ENCODE measurements at places on chromosomes 13 and 19.

- DNase-seq: no peak
These were observed 17.7 kb upstream of the POU4F1 start for GRCh38 chr13:78620936-78621470.

DNA sequence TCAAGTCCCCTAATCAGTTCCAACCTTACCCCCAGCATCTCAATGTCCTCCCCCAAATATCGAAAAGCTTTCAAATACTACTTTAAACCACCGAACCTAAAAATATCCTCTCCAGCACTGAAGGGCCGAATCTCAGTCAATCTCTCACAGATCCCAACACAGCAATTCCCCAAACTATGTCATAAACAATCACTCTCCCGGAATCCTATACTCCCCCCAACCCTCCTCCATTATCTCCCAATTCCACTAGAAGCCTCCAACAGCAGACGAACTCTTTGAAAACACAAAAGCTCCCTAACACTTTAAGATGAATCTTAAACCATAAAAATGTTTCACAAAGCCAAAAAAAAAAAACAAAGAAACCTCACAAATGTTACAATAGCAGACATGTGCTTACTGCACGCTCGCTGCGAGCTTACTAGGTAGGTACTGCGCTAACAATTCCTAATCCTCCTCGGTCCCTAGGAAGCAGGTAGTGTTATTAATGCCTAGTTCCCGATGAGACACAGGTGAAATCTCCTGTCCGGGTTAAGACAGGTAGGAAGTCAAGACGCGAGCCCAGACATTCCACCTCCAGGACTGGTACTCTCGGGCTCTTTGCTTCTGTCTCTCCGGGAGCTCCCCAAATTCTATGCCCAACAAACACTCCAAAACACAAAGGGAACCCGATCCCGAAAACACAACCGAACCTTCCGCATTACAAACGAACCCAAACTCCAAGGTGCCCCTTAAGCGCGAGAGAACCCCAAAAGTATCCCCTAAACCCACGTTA is 14.2 kb downstream of the FBXO46 start:
- DNase-seq: no peak

GRCh38 chr19:38851622-38852230 is 1.9 kb upstream of the HNRNPL start:
- DNase-seq: peak; percentile 75

- no peak for DNase-seq
These were observed 11.9 kb upstream of the TPTE2 start for GRCh38 chr13:19573120-19573716.

DNA sequence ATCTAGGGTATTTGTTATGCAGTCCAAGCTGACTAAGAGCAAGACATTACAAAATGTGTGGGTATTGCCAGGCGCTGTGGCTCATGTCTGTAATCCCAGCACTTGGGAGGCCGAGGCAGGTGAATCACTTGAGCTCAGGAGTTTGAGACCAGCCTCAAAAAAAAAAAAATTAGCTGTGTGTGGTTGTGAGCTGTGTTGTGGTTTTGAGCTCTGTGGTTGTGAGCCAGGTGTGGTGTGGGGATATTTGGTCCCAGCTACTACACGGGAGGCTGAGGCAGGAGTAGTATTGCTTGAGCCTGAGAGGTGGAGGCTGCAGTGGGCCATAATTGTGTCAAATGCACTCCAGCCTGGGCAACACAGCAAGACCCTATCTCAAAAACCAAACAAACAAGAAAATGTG is 5.6 kb upstream of the KEAP1 start:
- DNase-seq: no peak

GRCh38 chr19:35352448-35353304 is 5.0 kb downstream of the FFAR1 start:
- DNase-seq: peak; percentile 68

DNA sequence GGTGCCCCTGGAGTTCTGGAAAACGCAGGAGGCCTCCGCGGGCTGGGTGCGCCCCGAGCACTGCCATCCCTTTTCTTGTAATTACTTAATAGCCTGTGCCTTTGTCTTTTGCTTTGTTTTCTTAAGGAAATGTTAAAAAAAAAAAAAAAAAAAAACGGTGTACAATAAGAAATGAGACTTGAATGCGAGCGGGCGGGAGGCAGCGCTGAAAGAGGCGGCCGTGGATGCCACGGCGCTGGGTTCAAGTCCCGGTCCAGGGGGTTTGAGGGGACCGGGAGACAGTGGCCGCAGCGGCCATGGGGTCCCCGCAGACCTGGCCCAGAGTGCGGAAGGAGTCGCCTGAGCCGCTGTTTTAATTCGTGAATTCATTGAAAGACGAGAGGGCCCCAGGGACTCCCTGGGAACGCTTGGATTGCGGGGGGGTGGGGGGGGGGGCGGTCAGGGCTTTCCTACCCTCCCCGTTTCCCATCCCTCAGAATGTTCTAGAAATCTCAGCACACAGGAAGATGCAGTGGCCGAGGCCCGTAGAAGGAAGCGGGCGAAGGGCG is 349.2 kb upstream of the ARGLU1 start:
- DNase-seq: no peak

- no peak for DNase-seq
These were observed 24.8 kb downstream of the WDR62 start for GRCh38 chr19:36079389-36079945.

- DNase-seq: no peak
These were observed 57.7 kb downstream of the POLR1D start for GRCh38 chr13:27679396-27679795.

DNA sequence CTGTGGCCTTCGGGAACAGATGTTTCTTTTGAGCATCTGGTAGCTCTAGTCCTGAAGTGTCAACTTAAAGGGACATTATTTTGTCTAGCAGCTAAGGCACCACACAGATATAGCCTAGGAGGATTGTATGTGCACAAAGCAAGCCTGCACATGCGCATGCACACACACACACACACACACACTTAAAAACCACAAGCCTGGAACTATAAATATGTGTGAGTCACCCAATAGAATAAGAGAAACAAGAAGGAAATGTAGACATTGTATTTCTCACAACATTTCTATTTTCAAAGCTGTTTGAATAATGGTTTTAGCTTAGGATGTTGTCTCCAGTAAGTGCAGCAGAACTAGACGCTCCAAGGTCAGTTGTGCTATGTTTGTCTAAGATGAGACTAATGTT is 516.5 kb downstream of the SUCLA2 start:
- DNase-seq: no peak

DNA sequence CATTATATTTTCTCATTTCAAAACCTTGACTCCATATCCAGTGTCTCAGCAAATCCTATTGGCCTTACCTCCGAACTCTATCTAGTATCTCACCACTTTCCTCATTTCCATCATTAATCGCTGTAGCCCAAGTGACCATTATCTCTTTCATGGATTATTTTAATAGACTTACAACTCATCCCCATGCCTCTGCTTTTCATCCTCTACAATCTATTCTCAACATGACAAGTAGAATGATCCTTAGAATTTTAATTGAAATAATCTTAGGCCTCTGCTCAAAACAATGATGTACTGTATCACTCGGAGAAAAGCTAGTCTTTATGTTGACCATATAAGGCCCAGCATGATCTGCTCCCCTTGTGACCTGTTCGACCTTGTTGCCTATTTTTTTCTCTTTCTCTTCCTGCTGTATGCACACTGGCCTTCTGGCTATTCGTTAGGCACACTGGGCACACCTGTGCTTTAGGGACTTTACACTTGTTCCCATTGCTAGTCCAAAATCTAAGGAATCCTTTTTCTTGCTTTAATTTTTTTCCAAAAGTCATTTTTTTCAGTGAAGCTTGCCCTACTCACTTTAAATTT is 21.4 kb downstream of the DNAJC15 start:
- DNase-seq: no peak

DNA sequence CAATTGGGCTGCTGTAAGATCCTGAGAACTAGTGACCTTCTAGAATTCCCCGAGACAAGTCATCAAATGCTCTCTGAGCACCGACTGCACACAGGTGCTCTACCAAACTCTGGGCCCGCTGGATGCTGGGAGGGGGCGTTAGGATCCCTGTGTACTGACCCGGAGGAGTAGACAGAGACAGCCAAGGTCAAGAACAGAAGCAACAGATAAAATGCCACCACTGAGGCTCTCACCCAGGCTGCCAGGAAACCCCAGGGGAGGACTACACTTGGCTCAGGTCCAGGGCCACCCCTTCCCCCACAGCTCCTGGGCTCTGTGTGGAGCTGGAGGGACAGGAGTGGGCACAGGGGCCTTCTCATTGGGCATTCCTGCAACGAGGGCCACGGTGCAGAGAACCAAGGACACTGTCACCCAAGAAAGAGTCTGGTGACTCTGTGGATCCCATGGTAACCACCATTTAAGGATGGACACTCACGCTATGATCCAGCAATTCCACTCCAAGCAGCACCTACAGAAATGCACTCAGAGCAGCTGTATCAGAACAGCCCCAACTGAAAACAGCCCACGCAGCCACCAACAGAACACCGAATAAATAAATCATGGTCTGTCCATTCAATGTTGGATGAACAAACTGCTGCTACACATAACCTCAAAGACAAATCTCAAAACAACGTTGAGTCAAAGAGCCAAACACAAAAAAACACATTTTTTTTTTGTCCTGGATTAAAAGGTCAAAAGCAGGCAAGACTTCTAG is 16.8 kb upstream of the SLC35E1 start:
- no peak for DNase-seq

GRCh38 chr13:99432609-99433542 is 68.4 kb upstream of the TM9SF2 start:
- peak; percentile 62 for DNase-seq

GRCh38 chr13:39870197-39870747 is 214.8 kb downstream of the COG6 start:
- DNase-seq: no peak

All from GM12892 (cell line).